ENCODE measurements at places on chromosomes 13 and 19.

- DNase-seq = no peak
Measured at GRCh38 chr19:53813996-53814395, 10.1 kb downstream of the NLRP12 start.

DNA sequence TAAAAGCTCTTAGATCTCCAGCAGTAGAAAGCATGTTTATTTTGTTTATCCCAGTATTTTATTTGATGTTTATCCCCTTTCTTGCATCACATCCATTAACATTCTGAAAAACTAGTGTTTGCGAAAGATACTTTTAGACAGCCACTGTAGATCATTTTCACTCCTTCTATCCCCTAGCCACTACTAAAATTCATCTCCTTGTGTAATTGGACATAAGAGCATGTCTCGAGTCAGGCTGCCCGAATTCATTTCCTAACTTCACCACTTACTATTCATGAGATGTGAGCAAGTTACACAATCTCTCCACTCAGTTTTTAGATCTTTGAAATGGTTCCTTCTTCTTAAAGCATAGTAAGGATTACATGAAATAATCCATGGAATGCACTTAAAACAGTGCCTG lies 514.0 kb downstream of the KLF5 start:
- no peak for DNase-seq

GRCh38 chr19:10762656-10763055 lies 44.8 kb downstream of the DNM2 start:
- no peak for DNase-seq

DNA sequence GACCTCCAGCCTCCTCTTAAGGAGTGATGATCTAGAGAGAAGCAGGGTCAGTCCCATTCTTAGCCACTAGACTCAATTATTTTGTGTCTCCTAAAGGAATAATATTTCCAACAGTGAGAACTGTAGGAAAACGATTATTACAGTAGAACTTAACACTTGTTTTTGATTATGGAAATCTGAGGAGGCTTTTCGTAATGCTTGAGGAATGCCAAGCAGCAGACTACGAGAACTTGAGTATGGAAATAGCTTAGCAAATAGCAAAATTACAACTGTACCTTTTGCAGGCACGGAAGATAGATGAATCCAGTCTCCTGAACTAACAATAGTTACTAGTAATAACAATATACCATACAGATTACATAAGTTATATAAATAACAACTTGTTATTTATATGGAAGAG lies 12.2 kb downstream of the BRD4 start:
- no peak for DNase-seq

GRCh38 chr19:46861691-46862502 lies 1.1 kb downstream of the ARHGAP35 start:
- no peak for DNase-seq

GRCh38 chr13:36630181-36630803 lies 43.5 kb upstream of the SERTM1 start:
- DNase-seq = no peak

- no peak for DNase-seq
Measured at GRCh38 chr19:50899569-50899968, 11.6 kb downstream of the KLK4 start.

- DNase-seq = no peak
Measured at GRCh38 chr13:41148419-41149283, 16.0 kb upstream of the KBTBD6 start.

DNA sequence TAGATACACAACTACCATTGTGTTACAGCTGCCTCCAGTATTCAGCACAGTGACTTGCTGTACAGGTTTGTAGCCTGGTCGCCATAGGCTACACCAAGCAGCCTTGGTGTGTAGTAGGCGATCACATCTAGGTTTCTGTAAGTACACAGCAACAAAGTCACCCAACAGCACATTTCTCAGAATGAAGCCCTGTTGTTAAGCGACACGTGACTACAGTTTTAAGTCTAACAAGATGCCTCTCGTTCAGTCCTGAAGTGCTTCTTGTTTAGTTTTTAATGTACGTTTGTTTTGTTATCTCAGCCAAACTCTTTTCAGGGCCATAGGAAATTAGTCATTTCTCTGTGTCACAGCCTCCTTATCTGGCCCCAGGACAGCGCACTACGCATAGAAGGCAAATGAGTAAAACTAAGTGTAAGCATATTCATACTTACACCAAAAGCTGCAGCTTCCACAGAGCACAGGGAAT lies 50.0 kb upstream of the GPR183 start:
- DNase-seq = no peak

DNA sequence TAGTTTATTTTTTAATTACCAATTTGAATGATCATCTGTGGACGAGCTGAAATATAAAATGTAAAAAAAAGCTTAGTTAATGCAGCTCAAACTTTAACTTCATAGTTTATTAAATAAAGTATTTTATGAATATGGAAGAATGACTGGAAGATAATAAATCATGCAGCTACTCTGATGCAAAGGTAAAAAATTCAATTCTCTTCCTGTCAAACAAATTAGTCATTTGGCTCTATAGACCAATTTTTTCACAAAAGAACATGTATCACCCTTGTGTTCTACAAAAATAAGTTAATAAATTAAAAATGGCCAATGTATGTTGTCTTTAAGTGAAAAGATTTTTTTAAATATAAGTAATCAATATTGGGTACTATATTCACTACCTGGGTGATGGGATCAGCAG lies 26.2 kb downstream of the EXOSC8 start:
- no peak for DNase-seq

Data from brain pericyte (primary cell).